ENCODE measurements at places on chromosomes 5 and 9. TPM values are rescaled to one million over a fixed set of nuclear protein-coding genes. Genes with fewer than 3 reads are reported as not detected.

The BARX1 gene
- polyA plus RNA-seq: 0.16 TPM

The PCDHGA7 gene
- 1.9 TPM for polyA plus RNA-seq

The BASP1 gene
- polyA plus RNA-seq: 31.1 TPM

DNA sequence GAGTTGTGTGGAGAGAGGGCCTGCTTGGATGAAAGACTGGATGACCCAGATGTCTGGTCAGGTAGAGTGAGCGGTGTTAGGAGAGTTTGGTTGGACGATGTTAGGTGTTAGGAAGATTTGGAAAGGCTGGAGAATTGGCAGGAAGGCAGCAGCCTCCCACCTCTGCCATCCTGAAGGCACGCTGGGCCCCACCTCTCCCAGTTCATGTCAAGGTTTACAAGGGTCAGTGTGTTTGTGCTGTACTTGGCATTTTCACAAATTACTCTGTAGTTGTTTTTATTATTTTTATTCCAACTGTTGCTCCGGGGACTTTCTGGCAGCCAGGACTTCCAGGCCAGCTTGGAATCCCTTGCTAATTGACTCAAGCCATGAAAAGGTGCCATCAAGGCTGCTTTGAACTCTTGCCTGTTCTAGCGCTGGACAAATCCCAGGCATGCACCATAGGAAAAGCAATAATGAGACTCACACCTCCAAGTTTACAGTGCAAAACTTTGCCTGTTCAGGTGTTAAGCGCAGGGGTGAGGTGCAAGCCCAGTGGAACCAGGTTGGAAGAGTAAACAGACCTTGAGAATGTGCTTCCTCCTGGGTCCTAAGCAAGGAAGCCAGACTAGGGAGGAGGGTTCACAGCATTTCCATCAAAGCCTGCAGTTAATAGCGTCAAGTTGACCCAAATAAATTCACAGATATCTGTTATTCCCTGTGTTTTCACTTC, 41.7 kb upstream of the KLF9 start:
- no peak for DNase-seq

GRCh38 chr9:8417341-8417740, 617.8 kb upstream of the DMAC1 start:
- no peak for DNase-seq

DNA sequence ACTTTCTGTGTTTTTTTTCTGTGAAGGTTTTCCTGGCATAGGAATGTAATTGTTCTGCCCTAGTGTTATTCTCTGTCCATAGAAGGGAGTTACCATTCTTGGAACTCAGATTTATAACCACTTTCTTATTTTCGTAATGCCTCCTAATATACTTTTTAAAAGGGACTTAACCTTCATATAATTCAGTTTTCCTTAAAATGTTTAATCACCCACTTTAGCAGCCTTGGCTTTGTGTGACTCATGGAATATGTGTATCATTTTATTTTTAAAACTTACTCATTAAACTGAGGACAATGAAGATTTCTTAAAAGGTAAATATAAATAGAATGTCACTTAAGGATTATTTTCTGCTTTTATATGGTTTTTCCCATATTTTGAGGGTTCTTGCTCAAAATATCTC, 50.0 kb downstream of the RAI14 start:
- no peak for DNase-seq

All from muscle of back (tissue), 13 donors.